ENCODE measurements at places on chromosomes 4 and X.

- no peak for DNase-seq
Measured at GRCh38 chr4:85688055-85688740, 213.2 kb downstream of the ARHGAP24 start.

- DNase-seq = no peak
Measured at GRCh38 chr4:60923075-60923474, 277.1 kb upstream of the ADGRL3 start.

DNA sequence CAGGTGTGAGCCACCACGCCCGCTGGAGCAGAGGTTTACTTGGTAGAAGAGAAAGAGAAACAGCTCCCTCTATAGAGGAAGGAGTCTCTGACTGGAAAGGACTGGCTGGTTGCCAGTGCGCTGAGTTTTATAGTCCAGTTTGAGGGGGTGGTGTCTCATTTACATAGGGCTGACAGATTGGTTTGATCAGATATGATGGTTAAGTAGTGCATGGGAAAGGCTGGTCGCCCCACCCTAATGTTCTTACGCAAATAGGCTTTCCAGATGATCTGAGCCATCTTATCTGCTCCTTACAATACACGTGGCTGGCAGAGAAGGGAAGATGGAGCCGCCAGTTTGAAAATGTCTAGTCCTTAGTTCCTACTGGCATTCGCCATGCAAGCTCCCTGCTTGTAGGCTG lies 439.5 kb downstream of the NAF1 start:
- peak; percentile 6 for DNase-seq

GRCh38 chr4:857461-857860 lies 31.5 kb upstream of the CPLX1 start:
- DNase-seq = no peak

DNA sequence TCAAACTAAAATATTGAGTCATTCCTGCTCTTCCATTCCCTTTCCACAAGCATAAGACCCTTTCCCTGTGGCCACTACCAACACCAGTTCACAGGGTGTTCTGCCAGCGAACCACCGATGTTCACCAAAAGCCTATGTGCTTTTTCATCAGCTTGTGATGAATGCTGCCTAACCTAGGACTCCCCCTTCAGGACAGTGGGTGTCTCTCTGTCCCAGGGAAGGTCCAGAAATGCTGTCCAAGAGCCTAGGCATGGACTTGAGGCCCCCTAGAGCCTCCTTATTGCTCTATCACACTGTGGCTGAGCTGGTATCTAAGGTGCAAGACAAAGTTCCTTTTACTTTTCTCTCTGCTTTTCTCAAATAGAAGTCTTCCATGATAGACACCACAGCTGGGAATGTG lies 1015.6 kb downstream of the PCDH19 start:
- DNase-seq = no peak

GRCh38 chr4:119209077-119209476 lies 3.4 kb upstream of the USP53 start:
- peak; percentile 95 for DNase-seq

- DNase-seq = no peak
Measured at GRCh38 chrX:24333371-24333770, 19.5 kb upstream of the SUPT20HL2 start.

- DNase-seq = no peak
Measured at GRCh38 chrX:135651647-135652295, 61.7 kb upstream of the CT45A1 start.

DNA sequence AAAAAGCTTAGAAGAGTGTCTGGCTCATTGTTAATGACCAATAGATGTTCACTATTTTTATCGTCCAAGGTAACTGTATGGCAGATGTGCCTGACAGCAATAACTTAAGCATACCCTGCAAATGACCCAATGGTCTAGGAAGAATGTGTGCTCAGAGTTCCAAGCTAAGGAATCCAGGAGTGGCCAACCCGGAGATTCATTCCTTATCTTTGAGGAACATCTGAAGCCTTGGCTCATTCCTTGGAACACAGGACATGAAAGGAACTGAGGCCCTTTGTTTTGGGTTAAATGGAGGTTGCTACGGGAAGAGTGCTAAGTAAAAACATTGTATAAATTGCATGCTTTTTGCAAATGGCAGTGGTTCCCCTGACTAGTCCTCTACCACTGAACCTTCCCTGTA lies 38.9 kb upstream of the EFNB1 start:
- DNase-seq = no peak

DNA sequence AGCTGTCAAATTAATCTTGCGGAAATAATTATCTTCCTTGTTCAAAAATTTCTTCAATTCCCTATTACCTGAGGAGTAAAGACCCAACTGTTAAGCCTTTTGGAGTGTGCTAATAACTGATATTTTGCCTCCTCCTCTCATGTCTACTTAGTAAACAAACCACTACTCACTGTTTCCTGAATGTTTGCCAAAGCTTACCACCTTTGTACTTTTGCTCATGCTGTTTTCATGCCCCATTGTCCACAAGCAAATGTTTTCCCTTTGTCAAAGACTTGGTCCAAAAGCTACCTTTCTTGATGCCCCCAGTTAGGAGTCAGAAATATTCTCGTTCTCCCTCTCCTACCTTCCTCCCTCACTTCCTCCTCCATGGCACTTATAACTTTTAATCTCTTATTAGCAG lies 226.1 kb downstream of the ENOX2 start:
- DNase-seq = no peak

- peak; percentile 4 for DNase-seq
Measured at GRCh38 chrX:129347291-129347690, 176.0 kb downstream of the SMARCA1 start.

DNA sequence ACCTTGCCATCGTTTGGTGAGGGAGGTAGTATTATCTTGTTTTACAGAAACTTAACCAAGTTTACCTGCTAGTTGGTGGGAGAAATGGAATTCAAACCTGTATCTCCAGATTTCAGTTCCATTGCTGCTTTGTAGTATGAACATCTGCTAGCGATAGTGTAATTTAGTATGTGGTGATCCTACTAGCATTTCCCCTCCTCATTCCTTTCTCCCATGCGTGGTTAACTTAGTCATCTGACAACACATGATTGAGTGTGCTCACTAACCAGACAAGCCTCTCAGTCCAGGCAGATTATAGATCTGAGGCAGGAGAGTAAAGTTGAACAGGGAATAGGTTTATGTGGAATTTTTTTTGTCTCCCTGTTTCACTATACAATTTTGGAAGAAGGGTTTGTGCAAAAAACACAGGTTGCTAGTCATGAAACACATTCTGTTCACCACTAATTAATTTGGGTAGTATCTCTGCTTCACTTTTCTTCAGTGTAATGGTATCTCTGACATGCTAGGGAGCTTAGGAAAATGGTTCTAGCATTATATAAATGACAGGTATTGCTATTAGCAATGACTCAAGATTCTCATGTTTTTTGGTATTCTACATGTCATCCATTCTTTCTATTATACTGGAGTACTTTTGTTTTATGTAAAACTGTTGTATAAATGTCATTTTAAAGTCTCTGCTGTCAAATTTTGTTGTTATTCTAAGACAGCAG lies 21.7 kb downstream of the RBPJ start:
- peak; percentile 23 for DNase-seq

- no peak for DNase-seq
Measured at GRCh38 chr4:87019898-87020297, 85.1 kb downstream of the AFF1 start.
